ENCODE measurements at places on chromosomes 1 and 21.

DNA sequence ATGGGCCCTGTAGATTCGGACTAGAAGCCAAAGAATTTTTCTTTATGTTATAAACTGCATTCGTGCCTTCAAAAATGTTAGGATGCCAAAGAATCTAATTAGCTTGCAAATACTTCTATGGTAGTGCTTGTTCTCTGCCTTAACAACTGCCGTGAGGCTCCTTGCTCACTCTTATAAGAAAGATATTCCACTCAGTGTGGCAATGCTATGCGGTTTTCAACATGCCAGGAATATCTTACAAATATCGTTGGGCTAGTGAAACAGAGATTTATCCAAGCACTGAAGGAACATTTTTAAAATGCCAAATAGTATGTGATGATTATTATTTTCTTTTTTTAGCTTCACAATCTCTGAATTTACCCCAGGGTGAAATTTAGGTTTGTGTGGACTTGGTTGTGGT is 198.2 kb downstream of the GREM2 start:
- no peak for ATAC-seq

- ATAC-seq = no peak
Measured at GRCh38 chr1:17719874-17720273, 35.3 kb upstream of the ACTL8 start.

DNA sequence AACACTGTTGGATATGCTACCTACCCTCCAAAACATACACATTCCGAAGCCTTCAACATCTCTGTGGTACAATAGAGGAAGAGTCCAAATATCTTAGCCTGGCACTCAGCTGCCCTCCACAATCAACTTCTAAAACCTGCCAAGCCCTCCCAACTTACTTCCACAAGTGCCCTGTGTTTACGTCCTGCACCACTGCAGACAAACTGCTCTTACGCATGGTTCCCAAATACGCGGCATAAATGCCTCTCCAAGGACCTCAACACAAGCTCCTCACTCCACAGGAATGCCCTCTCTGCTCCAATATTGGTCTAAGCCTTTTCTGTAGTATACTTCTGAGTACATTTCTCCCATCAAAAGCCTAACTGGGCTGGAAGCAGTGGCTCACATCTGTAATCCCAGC is 6.8 kb downstream of the AK2 start:
- ATAC-seq = no peak

GRCh38 chr1:207644166-207644851 is 624 bp upstream of the CR1L start:
- ATAC-seq = peak; percentile 20

GRCh38 chr1:78339490-78339889 is 151.3 kb upstream of the PTGFR start:
- ATAC-seq = no peak

DNA sequence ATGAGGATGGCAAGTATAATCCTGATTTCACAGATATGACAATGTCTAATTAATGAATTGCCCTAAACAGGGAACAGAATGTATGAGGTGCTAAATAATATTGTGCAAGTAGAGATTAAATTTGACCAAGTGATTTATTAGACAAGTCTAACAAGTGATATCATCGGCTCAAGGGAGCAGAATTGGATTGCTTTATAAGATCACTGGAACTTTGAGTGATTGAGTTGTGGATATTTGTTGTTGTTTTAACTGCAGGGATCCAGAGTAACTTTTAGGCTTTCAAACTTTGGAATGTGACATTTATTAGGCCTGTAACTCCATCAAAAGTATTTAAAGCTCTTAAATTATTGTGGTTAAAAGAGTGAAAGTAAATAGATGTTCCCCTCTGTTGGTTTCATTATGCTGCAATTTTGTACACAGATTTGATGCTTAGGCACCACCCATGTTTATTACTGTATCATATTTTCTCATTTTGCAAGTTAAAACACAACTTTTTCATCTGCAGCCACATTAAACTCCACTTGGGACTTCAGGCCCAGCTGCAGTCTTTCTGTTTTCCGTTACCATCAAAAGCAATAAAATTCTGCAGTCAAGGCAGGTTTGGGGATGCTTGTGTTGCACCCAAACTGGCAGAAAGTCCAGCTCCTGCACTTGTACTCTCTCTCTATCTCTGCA is 206.6 kb downstream of the HLX start:
- peak; percentile 64 for ATAC-seq

- ATAC-seq = no peak
Measured at GRCh38 chr1:51326839-51327238, 3.5 kb downstream of the TTC39A start.
